Stomach (tissue), 19 donors: ENCODE measurements at places on chromosomes 13 and 19. TPM values are rescaled to one million over a fixed set of nuclear protein-coding genes. Genes with fewer than 3 reads are reported as not detected.

- no peak overlapping the region for H3K27ac ChIP-seq
- H3K27me3 ChIP-seq: no peaks in the 10 kb centered on the region
- peaks cover 100% of the 10 kb centered on the region for H3K36me3 ChIP-seq
- H3K4me3 ChIP-seq: no peak overlapping the region
These were observed 9.5 kb downstream of the ATG4D start for GRCh38 chr19:10553087-10553667.

DNA sequence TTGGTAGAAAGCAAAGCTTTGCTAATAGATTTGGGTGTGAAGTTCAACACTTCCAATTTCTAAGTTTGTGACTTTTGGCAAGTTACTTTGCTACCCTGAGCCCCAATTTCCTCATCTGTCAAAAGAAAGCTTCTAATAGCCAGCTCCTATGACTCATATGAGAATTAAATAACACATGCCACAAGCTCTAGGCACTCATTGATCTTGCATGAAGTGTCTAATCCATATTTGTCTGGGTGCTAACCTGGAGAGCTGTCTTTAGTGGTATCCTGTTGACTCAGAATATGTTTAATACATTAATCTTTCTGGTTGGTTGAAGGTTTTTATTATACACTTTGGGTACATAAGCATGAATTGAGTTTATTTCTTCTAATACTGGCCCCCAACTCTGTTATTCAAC, 188.8 kb downstream of the POSTN start:
- no peak overlapping the region for H3K4me3 ChIP-seq
- no peaks in the 10 kb centered on the region for H3K36me3 ChIP-seq
- no peaks in the 10 kb centered on the region for H3K27me3 ChIP-seq
- no peaks in the 10 kb centered on the region for H3K4me1 ChIP-seq
- no peak overlapping the region for H3K27ac ChIP-seq

DNA sequence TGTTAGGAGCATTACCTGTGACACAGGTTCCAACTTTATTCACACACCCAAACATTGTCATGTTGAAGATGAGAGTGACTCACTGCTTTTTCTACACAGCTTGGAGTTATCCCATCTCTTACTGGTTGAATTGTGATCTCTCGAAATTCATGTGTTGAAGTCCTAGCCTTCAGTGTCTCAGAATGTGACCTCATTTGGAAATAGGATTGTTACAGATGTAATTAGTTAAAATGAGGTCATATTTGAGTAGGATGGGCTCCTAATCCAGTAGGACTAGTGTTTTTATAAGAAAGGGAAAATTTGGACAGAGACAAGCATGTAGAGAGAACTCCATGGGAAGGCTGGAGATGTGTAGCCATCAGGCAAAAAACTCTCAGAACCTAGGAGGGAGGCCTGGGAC, 142.5 kb downstream of the POSTN start:
- H3K36me3 ChIP-seq: no peaks in the 10 kb centered on the region
- no peaks in the 10 kb centered on the region for H3K27me3 ChIP-seq
- H3K4me1 ChIP-seq: no peaks in the 10 kb centered on the region

Gene FGF21
- total RNA-seq: not detected

DNA sequence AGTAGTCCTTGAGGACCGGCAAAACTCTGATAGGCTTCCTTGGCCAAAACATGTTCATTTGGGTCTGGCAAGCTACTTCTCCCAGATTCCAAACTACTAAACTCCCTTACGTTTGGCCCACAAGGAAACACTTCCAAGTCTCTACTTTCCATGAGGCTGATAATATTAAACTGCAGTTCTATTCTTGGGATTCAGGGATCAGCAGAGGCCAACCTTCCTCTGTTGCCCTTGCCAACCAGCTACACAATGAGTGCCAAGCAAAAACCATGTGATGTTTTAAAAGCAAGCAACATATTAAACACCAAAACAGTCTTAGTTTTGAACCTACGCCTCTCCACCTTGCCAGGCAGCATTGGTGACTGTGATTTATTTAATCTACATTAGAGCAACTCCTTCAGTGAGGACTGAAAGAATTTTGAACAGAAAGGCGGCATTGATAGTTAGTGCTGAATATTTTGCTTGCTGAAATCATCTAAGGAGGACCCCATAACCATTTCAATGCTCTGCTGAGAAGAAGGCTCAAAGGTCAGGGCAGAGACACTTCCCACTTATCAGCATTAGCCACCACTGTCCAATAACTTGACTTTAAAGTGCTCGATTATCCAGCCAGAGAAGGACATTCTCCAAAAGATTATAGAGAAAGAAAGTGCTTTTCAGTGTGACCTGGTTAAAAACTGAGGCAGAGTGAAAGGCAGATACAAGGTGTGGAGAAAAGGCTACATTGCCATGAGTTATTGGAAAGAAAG, 287.1 kb downstream of the TBC1D4 start:
- no peaks in the 10 kb centered on the region for H3K36me3 ChIP-seq
- H3K4me3 ChIP-seq: no peak overlapping the region
- no peaks in the 10 kb centered on the region for H3K4me1 ChIP-seq
